ENCODE measurements at places on chromosomes 2 and 18.

GRCh38 chr18:52716973-52717372, 377.0 kb downstream of the DCC start:
- DNase-seq, result no peak

- no peak for DNase-seq
These were observed 68.7 kb upstream of the CABLES1 start for GRCh38 chr18:23066504-23067039.

DNA sequence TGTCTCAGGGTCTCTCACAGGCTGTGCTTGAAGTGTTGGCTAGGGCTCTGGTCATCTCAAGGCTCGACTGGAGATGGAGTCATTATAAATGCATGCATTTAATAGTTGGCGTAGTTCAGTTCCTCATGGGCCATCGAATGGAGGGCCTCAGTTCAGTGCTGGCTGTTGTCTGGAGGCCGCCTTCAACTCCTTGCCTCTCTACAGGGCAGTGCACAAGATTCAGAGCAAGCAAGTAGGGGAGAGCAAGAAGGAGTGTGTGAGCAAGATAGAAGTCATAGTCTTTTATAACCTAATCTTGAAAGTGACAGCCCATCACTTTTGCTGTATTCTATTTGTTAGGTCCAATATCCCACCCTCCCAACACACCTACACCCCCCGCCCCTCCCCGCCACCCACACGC, 137.5 kb downstream of the BABAM2 start:
- DNase-seq, result no peak

DNA sequence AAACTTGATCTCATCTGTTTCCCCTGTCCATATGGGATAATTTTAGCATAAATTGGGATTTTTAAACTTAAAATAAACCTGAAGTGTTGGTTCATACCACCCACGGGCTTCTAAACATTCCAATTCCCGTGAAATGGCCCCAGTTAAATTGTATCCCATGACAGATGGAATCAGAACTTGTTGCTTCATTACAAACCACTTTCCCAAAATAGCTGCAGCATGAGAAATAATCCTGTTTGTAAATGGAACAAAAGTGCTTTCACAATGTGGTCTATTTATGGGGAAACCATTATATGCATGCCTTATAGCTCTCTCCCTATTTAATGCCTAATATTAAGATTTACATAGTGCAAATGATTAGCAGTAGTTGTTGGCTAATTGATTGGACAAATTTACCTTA, 15.9 kb downstream of the SCG2 start:
- no peak for DNase-seq

DNA sequence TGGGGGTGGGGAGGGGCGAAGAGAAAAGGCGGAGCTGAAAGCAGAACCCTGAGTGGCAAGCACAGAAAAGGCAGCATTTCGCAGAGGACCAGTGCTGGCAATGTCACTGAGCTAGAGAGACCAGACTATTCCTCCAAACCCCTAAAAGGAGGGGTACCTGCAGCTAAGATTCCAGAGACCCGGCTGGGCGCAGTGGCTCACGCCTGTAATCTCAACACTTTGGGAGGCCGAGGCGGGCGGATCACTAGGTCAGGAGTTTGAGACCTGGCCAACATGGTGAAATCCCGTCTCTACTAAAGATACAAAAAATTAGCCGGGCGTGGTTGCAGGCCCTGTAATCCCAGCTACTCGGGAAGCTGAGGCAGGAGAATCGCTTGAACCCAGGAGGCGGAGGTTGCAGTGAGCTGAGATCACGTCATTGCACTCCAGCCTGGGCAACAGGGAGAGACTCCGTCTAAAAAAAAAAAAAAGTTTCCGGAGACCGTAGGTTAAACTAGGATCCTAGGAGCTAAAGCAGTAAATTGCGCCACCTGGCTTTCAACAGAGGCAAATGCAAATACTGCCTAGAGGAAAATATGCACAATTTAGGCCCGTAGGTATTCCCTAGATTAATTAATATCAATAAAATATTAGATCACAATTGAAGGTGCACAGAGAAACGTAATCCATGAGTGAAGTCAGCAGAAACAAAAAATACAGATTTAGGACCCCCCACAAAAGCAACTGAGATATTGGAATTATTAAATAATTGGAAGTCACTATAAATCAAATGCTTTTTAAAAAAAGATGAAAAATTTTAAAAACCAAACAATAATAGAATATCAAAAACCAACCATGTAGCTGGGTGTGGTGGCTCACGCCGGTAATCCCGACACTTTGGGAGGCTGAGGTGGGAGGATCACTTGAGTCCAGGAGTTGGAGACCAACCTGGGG, 4.9 kb downstream of the UCN start:
- no peak for DNase-seq

DNA sequence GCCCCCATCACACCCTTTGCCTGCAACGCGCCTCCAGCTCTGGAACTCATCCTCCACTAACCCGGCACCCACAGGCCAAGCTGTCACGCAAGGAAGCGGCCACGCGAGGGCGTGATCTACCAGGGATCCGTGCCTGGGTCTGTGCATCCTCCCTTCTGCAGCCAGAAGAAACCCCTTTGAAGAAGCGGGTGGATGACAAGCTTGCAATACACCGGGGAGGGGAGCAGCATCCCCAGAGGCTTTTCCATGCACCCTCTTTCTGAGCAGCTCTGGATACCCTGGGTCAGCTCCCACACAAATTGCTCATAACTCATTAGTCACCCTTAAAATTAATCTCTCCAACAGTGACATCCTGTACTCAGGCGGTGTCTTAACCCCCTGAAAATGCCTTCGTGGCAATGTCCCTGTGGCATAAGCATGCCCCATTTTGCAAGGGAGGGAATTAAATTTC, 47.6 kb downstream of the PDCL3 start:
- DNase-seq, result no peak

DNA sequence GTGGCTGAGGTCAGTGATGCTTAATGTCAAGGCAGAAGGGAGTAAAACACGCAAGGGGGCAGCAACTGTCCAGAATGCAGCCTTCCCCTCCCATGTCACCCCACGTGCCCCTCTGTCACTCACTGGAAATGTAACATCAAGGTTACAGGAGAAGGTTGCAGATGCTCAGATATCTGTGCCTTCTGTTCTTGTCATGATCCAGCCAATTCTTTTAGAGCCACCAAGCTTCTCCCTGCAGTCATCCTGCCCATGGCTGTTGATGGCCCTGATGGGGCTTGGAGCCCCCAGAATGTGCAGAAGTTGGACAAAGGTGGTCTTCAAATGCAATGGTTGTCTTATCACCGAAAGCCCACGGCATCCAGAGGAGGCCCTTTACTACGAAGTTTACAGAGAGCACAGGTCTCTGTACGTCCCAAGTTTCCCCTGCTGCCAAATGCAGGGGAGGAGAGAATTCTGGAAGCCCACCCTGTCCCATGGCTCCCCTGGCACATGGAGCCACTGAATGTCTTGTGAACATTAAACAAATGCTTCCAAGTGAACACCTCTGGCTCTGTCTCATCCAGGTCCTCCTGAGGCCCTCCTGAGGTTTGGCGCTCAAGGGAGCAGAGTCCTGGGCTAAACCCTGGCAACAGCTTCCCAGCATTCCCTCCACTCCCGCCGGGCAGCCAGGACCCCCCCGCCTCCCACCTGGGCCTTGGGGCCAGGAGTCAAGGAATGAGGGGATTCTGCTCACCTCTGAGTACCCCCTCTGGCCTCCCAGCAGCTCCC, 4.5 kb upstream of the GPR55 start:
- DNase-seq, result no peak
